ENCODE measurements at places on chromosomes 16 and 17. TPM values are rescaled to one million over a fixed set of nuclear protein-coding genes. Genes with fewer than 3 reads are reported as not detected.

- no peaks in the 10 kb centered on the region for H3K36me3 ChIP-seq
- peaks cover 53% of the 10 kb centered on the region for H3K4me1 ChIP-seq
- no peak for DNase-seq
Observed at GRCh38 chr17:16285646-16286008, 67.6 kb downstream of the CENPV start.

KRTAP2-1 gene
- not detected for total RNA-seq

CACNA1H gene
- 4.0 TPM for total RNA-seq

GABARAP gene
- total RNA-seq: 276 TPM

GJD3 gene
- not detected for total RNA-seq

All from T-cell (primary cell).